Right hindlimb (tissue), 1 donor: ENCODE measurements at places on chromosomes 11 and 22.
A peak's percentile ranks its signal among the peaks of the same experiment; 100 is the strongest.

DNA sequence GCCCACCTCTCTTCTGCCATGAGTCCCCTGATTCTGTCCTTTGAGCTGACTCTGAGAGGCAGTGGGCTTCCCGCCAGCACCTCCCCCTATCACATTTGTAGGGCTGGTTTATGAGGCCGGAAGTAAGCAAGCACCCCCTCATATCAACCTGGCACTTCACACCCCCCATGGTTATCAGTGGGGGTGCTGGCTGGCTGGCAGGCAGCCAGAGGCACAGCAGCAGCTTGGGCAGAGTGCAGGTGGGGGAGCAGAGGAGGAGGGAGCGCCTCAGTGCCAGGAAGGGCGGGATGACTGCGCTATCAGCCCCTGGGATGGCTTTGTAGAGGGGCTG, 22.9 kb upstream of the CHRM4 start:
- no peak for DNase-seq

- peak; percentile 56 for DNase-seq
Observed at GRCh38 chr11:116233561-116233960, 539.2 kb downstream of the BUD13 start.

GRCh38 chr11:36306888-36307287, 10.8 kb downstream of the PRR5L start:
- DNase-seq, result no peak

DNA sequence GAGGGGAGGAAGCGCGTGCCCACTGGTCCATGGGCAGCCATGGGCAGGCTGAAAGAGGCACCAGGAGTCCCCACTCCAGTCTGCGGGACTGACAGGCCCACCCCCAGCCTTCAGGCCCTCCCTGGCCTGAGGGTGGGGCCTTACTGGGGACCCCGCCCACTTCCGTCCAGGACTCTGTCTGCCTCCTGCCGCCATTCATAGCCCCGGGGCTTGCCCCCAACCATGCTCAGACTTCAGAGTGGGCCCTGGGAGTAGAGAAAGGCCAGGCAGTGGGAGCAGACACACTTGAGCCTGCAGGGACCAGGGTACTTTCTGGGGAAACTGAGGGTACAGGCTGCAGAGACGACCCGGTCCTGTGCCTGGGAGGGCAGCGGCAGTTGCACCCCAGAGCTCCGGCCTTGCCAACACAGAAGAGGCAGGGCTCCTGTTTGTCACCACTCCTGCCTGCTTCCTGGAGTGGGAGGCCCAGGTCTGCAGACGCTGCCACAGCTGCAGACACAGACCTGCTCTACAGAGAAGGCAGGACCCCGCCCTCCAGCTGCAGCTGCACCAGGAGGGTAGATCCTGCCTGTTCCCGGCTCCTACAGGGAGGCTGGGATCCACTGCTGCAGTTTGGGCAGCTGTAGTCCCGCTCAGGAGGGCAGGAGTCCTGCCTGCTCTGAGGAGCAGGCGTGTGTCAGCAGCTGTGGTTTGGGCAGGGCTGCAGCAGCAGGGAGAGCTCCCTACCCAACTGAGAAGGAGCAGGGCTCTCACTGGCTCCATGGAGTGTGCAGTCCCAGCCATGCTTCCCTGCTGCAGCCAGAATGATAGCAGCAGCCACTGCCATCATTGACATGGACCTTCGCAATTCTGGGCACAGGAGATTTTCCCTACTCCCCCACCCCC, 387.9 kb upstream of the ANO3 start:
- DNase-seq, result no peak

GRCh38 chr11:35717043-35717442, 54.5 kb downstream of the TRIM44 start:
- DNase-seq, result no peak

- DNase-seq, result no peak
Observed at GRCh38 chr11:16789063-16789420, 50.6 kb downstream of the C11orf58 start.

DNA sequence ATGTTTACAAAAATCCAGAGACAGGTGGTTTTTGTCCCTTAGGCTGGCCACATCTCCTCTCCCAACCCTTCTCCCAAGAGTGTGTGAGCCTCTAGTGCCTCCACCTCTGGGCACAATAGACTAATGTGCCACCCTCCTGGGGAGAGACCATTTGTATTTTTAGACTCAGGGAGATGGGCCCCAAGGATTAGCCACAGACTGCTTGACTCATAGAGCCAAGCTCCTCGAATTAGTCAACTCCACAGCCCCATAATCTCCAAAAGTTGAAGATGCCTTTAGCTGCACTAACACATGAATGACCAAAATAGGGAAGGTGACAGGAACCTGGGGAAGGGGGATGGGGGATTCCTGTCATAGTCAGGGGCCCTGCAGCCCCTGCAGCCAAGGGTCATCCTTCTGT, 53.0 kb upstream of the LRRC32 start:
- no peak for DNase-seq

GRCh38 chr11:122853971-122854446, 15.7 kb downstream of the CRTAM start:
- DNase-seq, result peak; percentile 42

- no peak for DNase-seq
Observed at GRCh38 chr11:110185121-110185591, 92.0 kb downstream of the ZC3H12C start.

- no peak for DNase-seq
Observed at GRCh38 chr11:33703788-33704187, 3.2 kb upstream of the C11orf91 start.

DNA sequence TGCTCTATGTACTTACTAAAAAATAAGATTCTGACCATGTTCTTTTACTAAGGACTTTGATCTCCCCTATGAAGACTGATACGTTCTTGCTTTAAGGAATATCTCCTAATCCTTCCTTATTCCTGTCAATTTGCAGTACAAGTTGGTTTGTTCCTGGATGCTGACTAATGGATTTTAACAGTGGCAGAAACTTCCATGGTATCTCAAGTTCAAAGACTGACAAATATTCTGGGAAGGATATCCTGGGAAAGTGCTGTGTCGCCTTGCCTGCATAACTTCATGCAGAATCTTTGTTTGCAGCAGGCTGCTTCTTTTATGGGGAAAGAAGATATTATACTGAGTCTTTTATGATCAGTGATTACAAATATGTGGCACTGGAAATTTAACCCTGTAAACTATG, 8.4 kb upstream of the OR52J3 start:
- no peak for DNase-seq

- no peak for DNase-seq
Observed at GRCh38 chr11:28981381-28981780, 873.2 kb downstream of the METTL15 start.

- no peak for DNase-seq
Observed at GRCh38 chr11:129268371-129268770, 76.2 kb upstream of the ARHGAP32 start.

- no peak for DNase-seq
Observed at GRCh38 chr11:15585602-15586331, 471.0 kb downstream of the INSC start.

GRCh38 chr22:48885271-48885918, 942.3 kb downstream of the BRD1 start:
- no peak for DNase-seq

DNA sequence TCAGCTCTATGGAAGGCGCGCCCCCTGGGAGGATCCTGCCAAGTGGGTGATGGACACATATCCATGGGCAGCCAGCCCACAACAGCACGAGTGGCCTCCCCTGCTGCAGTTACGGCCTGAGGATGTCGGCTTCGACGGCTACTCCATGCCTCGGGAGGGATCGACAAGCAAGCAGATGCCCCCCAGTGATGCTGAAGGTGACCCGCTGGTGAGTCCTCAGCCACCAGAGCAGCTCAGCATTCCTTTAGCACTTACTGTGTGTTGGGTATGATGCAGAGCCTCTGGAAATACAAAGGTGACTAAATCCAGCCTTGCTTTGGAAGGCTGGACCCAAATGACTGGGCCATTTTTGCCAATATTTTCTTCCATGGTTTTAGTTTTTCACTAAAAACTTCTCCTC, 45.7 kb downstream of the DBX1 start:
- DNase-seq, result no peak

DNA sequence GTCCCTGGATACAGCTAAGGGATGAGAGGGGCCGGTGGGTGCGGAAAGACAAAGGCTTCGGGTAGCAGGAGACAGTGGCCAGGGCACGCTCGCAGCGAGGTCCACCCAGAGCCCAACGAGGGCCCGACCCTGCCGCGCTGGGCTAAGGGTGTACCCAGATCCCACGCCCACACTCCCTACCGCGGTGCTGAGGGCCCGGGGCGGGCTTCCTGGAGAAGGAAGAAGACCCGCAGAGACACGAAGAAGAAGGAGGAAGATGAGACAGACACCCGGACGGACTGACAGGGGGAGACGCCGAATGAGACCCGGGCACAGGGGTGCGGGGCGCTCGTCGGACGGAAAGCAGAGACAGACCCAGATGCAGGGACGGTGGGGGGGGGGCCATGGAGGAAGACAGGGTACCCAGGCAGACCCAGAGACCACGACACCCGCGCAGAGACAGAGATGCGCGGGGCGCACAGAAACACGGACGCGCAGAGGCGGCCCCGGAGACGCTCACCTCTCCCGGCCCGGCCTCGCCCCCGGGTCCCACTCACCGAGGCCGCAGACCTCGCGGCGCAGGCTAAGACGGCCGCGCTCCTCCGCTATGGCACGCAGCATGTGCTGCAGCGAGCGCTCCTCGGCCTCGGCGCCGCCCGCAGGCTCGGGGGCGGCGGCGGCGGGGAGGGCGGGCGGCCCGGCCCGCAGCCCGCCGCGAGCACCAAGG, 437 bp downstream of the KIAA0930 start:
- no peak for DNase-seq

GRCh38 chr22:39429916-39430575, 26.8 kb upstream of the MGAT3 start:
- no peak for DNase-seq

DNA sequence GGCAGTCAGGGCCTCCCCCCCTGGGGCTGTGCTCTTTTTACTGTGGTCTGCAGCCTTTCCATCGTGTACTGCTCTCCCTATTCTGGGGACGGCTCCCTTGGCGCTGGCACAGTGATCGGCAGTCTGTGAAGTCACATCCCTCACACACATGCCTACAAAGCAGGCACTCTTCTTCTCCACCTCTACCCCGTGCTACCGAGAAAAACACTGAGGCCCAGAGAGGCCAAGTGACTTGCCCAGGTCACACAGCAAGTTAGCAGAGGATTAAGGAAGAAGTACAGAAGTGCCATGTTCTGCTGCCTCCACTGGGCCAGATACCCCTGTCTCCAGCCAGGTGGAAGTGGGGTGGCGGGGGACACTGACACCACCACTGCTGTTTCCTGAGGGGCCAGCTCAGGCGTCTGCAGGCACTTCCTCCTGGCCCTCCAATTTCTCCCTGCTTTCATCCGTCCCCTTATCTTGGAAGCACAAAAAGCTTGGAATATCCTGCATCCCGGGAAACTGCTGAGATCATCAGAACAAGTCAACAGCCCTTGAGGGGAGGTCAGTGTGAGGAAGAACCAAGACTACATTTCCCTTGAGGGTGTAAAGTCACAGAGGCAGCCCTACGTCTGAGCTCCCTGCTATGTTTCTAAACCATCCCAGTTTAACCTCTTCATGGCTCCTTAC, 30.2 kb upstream of the KLHL35 start:
- no peak for DNase-seq

- no peak for DNase-seq
Observed at GRCh38 chr11:7319501-7319900, 67.8 kb downstream of the SYT9 start.

- DNase-seq, result no peak
Observed at GRCh38 chr11:94194712-94195111, 66.1 kb downstream of the PANX1 start.

DNA sequence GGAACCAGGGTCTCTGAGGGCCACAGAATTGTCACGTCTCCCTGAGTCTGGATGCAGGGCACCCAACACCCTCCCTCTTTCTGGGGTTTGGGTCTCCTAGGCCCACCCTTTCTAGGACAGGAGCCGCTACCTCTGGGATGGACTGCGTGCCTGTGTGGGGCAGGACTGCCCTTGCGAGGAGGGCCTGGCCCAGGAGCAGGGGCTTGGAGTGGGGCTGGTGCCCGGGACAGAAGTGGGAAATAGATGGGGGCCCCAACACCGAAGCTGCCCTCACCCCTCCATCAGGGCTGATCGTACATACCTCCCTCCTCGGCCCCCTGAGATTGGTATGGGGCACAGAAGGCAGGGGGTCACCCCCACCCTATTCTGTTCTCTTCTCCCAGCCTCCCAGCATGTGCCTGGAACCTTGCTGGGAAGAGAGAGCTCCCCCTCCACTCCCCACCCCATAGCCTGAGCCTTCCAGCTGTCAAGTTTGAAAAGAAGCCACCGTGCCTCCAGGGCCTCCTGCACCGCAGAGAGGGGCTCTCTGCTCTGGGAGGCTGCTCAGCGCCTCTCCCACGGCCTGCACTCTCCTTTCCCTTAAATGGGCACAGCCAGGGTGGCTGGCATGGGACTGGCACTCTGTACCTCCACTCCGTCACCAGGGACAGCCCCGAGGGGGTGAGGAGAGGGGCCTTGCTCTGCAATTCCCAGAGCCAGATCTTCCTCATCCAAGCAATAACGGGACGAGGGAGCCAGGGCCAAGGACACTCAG, 1.8 kb downstream of the LRRC10B start:
- no peak for DNase-seq

GRCh38 chr11:58845386-58845785, 882 bp upstream of the GLYATL2 start:
- no peak for DNase-seq

GRCh38 chr11:66800720-66801428, 42.4 kb upstream of the RCE1 start:
- DNase-seq, result no peak

GRCh38 chr22:28768701-28769393, 3.6 kb upstream of the CCDC117 start:
- no peak for DNase-seq

GRCh38 chr22:25451480-25452114, 112.9 kb upstream of the GRK3 start:
- DNase-seq, result no peak

- no peak for DNase-seq
Observed at GRCh38 chr11:62705413-62705812, 1.8 kb downstream of the BSCL2 start.

GRCh38 chr11:73375830-73376159, 404 bp upstream of the RELT start:
- no peak for DNase-seq

- DNase-seq, result no peak
Observed at GRCh38 chr11:128522943-128523518, 64.3 kb downstream of the ETS1 start.

GRCh38 chr11:3223932-3224381, 5.3 kb upstream of the MRGPRG start:
- DNase-seq, result no peak
